ENCODE measurements at places on chromosomes 6 and 20. TPM values are rescaled to one million over a fixed set of nuclear protein-coding genes. Genes with fewer than 3 reads are reported as not detected.

Gene PTCRA
- total RNA-seq: not detected

- no peak overlapping the region for H3K4me3 ChIP-seq
- H3K36me3 ChIP-seq: no peaks in the 10 kb centered on the region
- peaks cover 21% of the 10 kb centered on the region for H3K4me1 ChIP-seq
- no peak overlapping the region for H3K27ac ChIP-seq
Measured at GRCh38 chr6:88144637-88145297, 21.4 kb downstream of the CNR1 start.

DNA sequence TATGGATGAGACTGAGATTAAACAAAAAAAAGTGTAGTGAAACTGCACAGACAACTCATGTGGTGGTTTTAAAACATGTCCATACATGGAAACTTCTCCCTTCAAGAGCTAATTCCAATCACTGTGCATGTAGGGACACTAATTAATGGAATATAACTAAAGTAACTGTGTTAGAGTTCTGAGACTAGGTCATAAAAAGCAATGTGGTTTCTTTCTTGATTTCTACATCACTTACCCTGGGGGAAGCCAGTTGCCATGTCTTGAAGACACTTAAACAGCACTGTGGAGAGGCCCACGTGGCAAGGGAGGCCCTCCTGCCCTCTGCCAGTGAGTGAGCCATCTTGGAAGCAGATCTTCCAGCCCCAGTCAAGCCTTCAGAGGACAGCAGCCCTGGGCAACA is 118.2 kb upstream of the DST start:
- peak; percentile 41 for DNase-seq
- H3K27me3 ChIP-seq: no peaks in the 10 kb centered on the region
- peak overlapping the region; percentile 90 for H3K27ac ChIP-seq
- peaks cover 55% of the 10 kb centered on the region for H3K4me1 ChIP-seq
- no peaks in the 10 kb centered on the region for H3K36me3 ChIP-seq
- H3K4me3 ChIP-seq: no peak overlapping the region

DNA sequence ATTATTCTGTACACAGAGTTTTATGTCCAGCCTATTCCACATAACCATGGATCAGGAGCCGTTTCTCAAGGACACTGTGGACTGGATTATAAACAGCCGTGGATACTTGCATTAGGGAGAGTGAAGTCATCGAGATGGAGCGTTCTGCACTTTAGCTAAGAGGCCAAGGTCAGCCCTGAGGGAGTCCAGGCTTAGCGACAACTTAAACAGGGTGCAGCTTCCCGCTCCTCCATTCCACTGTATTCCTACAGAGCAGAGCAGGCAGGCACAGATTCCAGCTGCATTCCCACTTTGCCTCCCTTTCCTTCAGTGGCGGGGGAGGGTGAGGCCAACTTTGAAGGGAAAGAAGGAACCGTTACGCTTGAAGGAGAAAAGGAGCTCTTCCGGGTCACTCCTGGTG is 59.5 kb downstream of the RAMACL start:
- DNase-seq: no peak
- H3K36me3 ChIP-seq: no peaks in the 10 kb centered on the region
- H3K4me3 ChIP-seq: no peak overlapping the region

GRCh38 chr6:21752054-21752811 is 158.7 kb downstream of the SOX4 start:
- no peaks in the 10 kb centered on the region for H3K27me3 ChIP-seq
- H3K27ac ChIP-seq: no peak overlapping the region
- no peaks in the 10 kb centered on the region for H3K36me3 ChIP-seq
- no peak for DNase-seq
- H3K4me3 ChIP-seq: no peak overlapping the region
- H3K4me1 ChIP-seq: peaks cover 5% of the 10 kb centered on the region

- H3K27me3 ChIP-seq: no peaks in the 10 kb centered on the region
- no peaks in the 10 kb centered on the region for H3K36me3 ChIP-seq
- no peak for DNase-seq
- no peaks in the 10 kb centered on the region for H3K4me1 ChIP-seq
- H3K4me3 ChIP-seq: no peak overlapping the region
- no peak overlapping the region for H3K27ac ChIP-seq
Measured at GRCh38 chr6:1705630-1706029, 95.9 kb downstream of the FOXC1 start.

GRCh38 chr20:35311822-35312221 is 19.6 kb upstream of the FAM83C start:
- no peaks in the 10 kb centered on the region for H3K27me3 ChIP-seq
- H3K36me3 ChIP-seq: no peaks in the 10 kb centered on the region
- no peak overlapping the region for H3K4me3 ChIP-seq
- no peaks in the 10 kb centered on the region for H3K4me1 ChIP-seq
- DNase-seq: no peak

Gene IL17A
- total RNA-seq: not detected

DNA sequence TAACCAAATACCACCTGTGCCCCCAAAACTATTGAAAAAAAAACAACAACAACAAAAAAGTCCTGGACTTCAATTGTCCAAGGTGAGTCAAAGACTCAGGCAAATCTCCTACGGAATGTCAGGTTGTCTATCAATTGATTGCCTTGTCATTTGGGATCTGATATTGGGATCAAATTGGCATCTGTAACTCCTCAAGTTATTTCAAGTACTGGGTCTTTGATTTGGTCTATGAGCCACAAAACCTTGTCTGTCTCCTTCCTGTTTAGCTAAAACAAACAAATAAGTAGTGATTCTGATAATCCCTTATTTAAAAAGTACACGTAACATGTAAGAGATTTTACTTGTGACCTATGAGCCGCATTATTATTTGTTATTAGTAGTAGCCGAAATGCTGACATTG is 231.6 kb upstream of the ZNF217 start:
- no peak for DNase-seq
- H3K4me3 ChIP-seq: no peak overlapping the region
- no peaks in the 10 kb centered on the region for H3K36me3 ChIP-seq

Gene CAGE1
- not detected for total RNA-seq

- peak overlapping the region; percentile 60 for H3K27ac ChIP-seq
- H3K4me3 ChIP-seq: peak overlapping the region; percentile 90
- H3K4me1 ChIP-seq: peaks cover 54% of the 10 kb centered on the region
- peak; percentile 74 for DNase-seq
- H3K27me3 ChIP-seq: no peaks in the 10 kb centered on the region
Measured at GRCh38 chr6:110875548-110876169, 1.1 kb downstream of the AMD1 start.

GRCh38 chr6:80440496-80441115 is 334.1 kb downstream of the BCKDHB start:
- no peak for DNase-seq
- no peak overlapping the region for H3K4me3 ChIP-seq
- no peaks in the 10 kb centered on the region for H3K4me1 ChIP-seq

GRCh38 chr6:158408552-158409130 is 96.4 kb downstream of the TULP4 start:
- 0 out of 2 replicates have a peak, but pooled peaks cover 4% of the 10 kb centered on the region for H3K36me3 ChIP-seq
- H3K27ac ChIP-seq: peak overlapping the region; percentile 20
- no peaks in the 10 kb centered on the region for H3K27me3 ChIP-seq
- no peak for DNase-seq

Gene LY86
- 187 TPM for total RNA-seq

DNA sequence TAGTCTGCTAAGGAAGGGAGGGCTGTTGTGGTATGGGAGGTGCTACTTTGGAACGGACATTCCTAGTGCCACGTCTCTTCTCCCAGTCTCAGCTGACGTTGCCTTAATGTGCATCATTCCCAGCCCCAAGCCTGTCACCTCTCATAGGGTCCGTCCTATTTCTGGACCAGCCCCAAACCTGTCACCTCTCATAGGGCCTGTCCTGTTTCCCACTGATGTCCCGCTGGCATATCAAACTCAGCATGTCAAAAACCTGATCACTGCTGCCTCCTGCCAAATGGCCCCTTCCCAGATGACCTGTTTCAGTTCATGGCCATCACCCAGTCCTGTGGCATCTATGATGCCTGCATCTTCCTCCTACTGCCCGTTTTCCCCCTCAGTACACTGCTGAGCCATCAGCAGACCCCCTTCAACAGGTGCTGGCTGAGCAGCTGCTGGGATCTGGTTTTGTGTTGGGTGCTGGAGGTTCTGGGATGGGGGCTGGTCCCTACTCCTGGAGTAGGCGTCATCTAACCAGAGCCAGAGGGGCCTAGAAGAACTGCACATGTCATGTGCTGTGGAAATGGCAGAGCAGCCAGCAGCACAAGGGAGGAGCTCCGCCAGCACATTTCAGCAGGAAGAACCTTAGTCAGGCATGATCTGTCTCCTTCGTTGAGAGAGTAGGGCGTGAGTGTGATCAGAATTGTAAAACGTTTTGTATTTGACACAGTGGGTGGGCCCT is 3.3 kb downstream of the ENTPD6 start:
- no peak overlapping the region for H3K4me3 ChIP-seq
- H3K36me3 ChIP-seq: peaks cover 7% of the 10 kb centered on the region
- peaks cover 80% of the 10 kb centered on the region for H3K4me1 ChIP-seq
- no peak for DNase-seq
- H3K27me3 ChIP-seq: no peaks in the 10 kb centered on the region
- H3K27ac ChIP-seq: peak overlapping the region; percentile 29

DNA sequence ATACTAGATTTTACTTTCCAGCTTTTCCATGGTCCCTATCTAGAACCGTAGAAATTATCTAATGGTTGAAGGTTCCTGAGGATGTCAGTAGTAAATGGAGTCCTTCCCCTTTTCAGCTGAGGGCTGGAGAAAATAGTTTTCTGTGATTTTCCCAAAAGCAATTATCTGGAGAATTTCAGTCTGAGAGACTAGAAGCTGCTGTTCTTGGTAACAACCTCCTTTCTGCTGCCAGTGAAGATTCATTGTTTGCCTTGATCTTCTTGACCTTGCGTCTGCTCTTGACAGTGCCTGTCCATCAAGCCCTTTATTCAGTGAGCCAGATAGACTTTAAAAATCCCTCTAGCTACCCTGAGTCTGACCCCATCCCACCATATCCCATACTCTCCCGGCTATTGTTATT is 73.1 kb downstream of the PHACTR2 start:
- no peaks in the 10 kb centered on the region for H3K36me3 ChIP-seq
- no peak for DNase-seq
- H3K27ac ChIP-seq: no peak overlapping the region
- H3K27me3 ChIP-seq: no peaks in the 10 kb centered on the region

- H3K4me1 ChIP-seq: peaks cover 81% of the 10 kb centered on the region
- H3K4me3 ChIP-seq: no peak overlapping the region
- H3K36me3 ChIP-seq: no peaks in the 10 kb centered on the region
- peak overlapping the region; percentile 94 for H3K27ac ChIP-seq
- no peak for DNase-seq
- no peaks in the 10 kb centered on the region for H3K27me3 ChIP-seq
Measured at GRCh38 chr6:106692819-106693208, 63.4 kb downstream of the QRSL1 start.

Gene VIP
- total RNA-seq: not detected

- H3K36me3 ChIP-seq: no peaks in the 10 kb centered on the region
- no peaks in the 10 kb centered on the region for H3K27me3 ChIP-seq
- peak; percentile 10 for DNase-seq
Measured at GRCh38 chr6:48475275-48475674, 364.3 kb upstream of the PTCHD4 start.

Gene BANF2
- total RNA-seq: not detected

DNA sequence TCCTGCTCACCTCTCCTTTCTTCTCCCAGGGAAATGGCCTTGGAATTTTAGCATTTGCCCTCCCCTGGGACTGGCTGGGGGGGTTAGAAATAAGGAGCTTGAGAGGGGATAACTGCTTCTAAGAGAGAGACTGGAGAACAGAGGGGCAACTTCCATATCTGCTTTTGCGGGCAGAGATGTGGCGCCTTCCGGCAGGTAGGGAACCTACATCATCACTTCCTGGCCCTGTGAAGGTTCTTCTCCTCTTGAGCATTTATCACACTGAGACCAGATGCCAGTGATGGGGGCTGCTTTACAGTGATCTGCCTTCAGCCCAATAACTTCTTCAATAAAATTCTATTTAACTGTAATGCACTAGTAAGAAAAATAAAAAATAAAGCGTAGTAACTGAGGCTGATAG is 48.1 kb downstream of the TBC1D7 start:
- H3K27me3 ChIP-seq: no peaks in the 10 kb centered on the region
- H3K4me3 ChIP-seq: no peak overlapping the region
- DNase-seq: no peak
- peaks cover 13% of the 10 kb centered on the region for H3K4me1 ChIP-seq
- H3K27ac ChIP-seq: no peak overlapping the region

- no peak overlapping the region for H3K27ac ChIP-seq
- no peaks in the 10 kb centered on the region for H3K27me3 ChIP-seq
- no peaks in the 10 kb centered on the region for H3K36me3 ChIP-seq
- no peak overlapping the region for H3K4me3 ChIP-seq
- DNase-seq: peak; percentile 51
Measured at GRCh38 chr20:50546729-50547314, 36.6 kb downstream of the PTPN1 start.

GRCh38 chr6:291697-292505 is at the start of gene DUSP22:
TSS of gene DUSP22 (plus strand) at chr6:292487. CDS start at chr6:292540, 53 bp downstream.
- peak within 1 kb of the TSS; percentile 82 for H3K4me3 ChIP-seq
- DNase-seq: peak; percentile 89
- no peaks in the 10 kb centered on the region for H3K27me3 ChIP-seq
- H3K27ac ChIP-seq: no peak within 1 kb of the TSS

Gene GRIK2
- total RNA-seq: 0.07 TPM

DNA sequence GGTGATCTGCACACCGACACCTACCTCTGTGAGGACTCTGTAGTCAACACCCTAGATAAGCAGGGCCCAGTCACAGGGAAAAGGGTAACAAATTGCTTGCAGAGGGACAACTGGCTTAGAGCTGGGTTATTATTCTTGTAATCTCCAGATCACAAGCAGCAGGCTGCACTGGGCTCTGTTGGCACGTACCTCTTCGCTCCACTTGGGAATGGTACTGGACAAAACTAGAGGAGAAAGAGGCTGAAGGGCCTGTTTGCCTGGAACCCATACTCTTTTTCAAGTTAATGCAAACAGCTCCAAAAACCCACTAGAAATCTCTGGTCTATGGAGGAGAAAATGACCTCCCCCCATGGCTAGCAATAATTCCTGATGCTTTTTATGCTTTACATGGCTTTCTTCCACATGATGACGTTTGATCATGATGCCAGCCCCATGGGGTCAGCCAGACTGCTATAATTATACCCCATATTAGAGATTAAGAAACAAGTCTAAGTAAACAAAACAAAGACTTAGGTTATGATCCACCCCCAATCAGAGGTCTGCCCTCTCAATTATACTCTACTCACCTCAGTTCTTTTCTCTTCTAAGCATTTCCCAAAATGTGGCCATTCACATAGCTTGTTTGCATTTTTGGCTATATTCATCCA is 190.0 kb downstream of the UNC5CL start:
- H3K36me3 ChIP-seq: no peaks in the 10 kb centered on the region
- no peak for DNase-seq
- H3K27me3 ChIP-seq: no peaks in the 10 kb centered on the region
- H3K4me1 ChIP-seq: peaks cover 8% of the 10 kb centered on the region

GRCh38 chr20:23130622-23131140 is 44.6 kb upstream of the CD93 start:
- no peak for DNase-seq
- H3K27me3 ChIP-seq: no peaks in the 10 kb centered on the region
- H3K27ac ChIP-seq: no peak overlapping the region
- H3K4me3 ChIP-seq: no peak overlapping the region
- peaks cover 23% of the 10 kb centered on the region for H3K4me1 ChIP-seq
- H3K36me3 ChIP-seq: no peaks in the 10 kb centered on the region

Gene MYCT1
- not detected for total RNA-seq

Gene NHLRC1
- total RNA-seq: not detected

GRCh38 chr6:55082021-55082420 is 92.3 kb upstream of the HCRTR2 start:
- H3K27me3 ChIP-seq: no peaks in the 10 kb centered on the region
- DNase-seq: no peak
- no peak overlapping the region for H3K27ac ChIP-seq
- no peaks in the 10 kb centered on the region for H3K4me1 ChIP-seq
- H3K4me3 ChIP-seq: no peak overlapping the region
- no peaks in the 10 kb centered on the region for H3K36me3 ChIP-seq

- no peaks in the 10 kb centered on the region for H3K36me3 ChIP-seq
- H3K27ac ChIP-seq: no peak overlapping the region
- DNase-seq: no peak
- no peak overlapping the region for H3K4me3 ChIP-seq
- no peaks in the 10 kb centered on the region for H3K27me3 ChIP-seq
Measured at GRCh38 chr6:12984776-12985175, 268.2 kb downstream of the PHACTR1 start.

All from Karpas-422 (cell line).